Vagina (tissue), 2 donors: ENCODE measurements at places on chromosomes 1 and 21.
A peak's percentile ranks its signal among the peaks of the same experiment; 100 is the strongest.

DNA sequence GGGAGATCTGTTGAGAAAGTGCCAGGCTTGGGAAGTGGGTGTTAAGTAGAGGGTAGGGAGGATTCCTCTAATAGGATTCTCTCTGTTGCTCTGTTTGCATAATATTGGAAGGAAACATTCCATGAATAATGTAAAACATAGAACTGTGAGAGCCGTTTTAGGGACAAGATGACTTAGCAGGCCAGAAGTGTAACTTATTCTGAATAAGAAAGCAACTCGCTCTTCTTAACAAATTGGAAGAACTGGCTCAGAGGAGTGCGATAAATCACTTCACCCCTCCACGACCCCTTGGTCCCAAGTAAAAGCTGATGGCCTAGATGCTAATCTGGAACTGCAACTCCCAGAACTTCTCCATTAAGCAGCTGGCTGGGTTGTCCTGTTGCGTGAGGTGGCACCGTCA, 19.1 kb downstream of the SIM2 start:
- no peak for DNase-seq

GRCh38 chr1:17280436-17280835, 27.6 kb upstream of the PADI4 start:
- no peak for DNase-seq

DNA sequence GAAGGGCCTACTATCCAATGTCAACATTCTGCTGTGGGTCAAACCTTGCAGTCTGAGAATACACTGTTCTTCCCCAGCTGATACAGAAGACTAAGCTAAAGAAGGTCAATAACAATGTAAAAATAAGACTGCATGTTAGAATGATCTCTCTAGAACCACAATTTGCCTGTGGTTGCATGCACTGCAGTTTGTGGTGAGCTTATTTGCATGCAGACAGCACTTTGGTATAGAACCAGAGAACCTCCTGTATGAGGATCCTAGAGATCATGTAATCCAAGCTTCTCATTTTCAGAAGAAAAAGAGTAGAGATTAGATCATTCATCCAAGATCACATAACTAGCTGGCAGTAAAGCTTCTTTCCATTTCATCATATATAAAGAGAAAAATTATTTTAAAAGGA, 15.8 kb downstream of the SYNJ1 start:
- no peak for DNase-seq

DNA sequence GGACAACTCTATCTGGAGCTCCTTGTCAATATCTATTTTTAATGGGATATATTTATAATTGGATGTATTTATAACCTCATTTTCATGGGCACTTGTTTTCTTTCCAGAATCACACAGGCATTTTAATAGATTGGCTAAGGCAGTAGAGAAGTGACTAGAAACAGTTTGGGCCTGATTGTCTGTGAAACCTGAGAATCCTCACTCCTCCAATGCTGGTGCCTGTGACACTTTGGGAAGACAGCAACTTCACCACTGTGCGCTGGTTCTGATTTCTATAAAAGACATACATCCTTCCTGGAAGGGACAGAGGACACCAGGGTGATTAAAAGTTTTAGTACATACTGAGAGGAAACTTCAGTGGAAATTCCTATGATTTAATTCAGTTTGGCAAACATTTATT, 39.6 kb upstream of the RXRG start:
- DNase-seq = no peak

GRCh38 chr1:197637406-197637805, 137.9 kb downstream of the DENND1B start:
- no peak for DNase-seq

- no peak for DNase-seq
Measured at GRCh38 chr1:31683997-31684396, 19.8 kb downstream of the COL16A1 start.

DNA sequence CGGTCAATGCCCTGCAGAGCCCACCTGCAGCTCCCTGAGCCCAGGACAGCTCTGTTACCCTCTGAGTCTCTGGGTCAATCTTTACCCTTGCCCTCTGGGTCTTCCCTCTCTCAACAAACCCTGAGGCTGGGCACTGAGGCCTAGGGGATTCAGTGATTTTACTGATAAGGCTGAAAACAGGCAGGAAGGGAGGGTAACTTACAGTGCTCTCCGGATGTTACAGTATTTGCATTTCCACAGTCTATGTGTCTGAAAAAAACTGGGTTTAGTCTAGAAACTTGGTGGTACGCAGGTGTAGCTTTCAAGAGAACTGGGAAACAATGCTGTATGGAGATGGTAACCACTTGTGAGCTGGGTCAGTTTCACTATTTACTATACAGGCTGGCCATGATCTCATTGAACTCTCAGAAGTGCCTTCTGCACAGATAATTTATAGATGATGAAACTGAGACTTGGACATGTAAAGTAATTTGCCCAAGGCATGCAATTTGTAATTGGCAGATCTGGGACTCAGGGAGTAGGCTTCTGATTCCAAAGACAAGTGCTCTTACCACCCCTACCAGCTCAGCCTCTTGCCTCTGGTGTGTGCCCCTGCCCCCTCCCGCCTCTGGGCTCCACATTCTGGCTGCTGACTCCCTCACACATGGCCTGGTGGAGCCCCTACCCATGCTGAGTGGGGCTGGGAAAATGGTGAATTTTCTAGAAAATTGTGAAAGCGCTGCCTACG, 48.8 kb downstream of the TENT5C start:
- no peak for DNase-seq

GRCh38 chr1:117373932-117374331, 6.7 kb downstream of the MAN1A2 start:
- DNase-seq = no peak

DNA sequence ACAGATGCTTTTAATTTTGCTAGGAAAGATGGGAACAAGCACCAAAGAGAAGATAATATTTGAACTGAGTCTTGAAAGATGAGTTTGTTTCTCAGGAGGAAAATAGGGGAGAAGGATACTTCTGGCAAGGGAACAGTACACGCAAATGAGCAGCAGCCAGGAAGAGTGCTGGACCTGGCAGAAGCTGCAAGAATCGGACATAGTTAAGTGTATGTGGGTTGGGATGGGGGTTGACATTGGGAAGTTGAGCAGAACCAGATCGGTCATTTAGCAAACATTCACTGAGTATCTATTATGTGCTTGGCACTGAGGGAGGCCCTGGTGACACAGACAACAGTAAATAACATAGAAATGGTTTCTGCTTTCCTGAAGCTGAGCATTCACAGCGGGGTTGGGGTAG, 198.8 kb downstream of the PLPP3 start:
- DNase-seq = no peak

GRCh38 chr1:9181176-9181906, 52.4 kb upstream of the GPR157 start:
- no peak for DNase-seq

- no peak for DNase-seq
Measured at GRCh38 chr1:25771221-25772114, 28.5 kb upstream of the SELENON start.

GRCh38 chr1:180911640-180912191, 981 bp upstream of the KIAA1614 start:
- DNase-seq = no peak

GRCh38 chr1:156149374-156150332, 3.7 kb upstream of the SEMA4A start:
- DNase-seq = no peak

DNA sequence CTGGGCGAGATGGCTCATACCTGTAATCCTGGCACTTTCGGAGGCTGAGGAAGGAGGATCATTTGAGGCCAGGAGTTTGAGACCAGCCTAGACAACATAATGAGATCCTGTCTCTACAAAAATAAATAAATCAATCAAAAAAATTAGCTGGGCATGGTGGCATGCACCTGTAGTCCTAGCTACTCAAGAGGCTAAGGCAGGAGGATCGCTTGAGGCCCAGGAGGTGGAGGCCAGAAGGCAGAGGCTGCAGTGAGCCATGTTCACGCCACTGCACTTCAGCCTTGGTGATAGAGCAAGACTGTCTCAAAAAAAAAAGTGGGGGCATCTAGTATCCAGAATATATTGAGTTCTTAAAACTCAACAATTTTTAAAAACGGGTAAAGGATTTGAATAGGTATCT, 6.0 kb downstream of the TUT4 start:
- DNase-seq = no peak

GRCh38 chr1:226656601-226657277, 82.3 kb downstream of the ITPKB start:
- no peak for DNase-seq

DNA sequence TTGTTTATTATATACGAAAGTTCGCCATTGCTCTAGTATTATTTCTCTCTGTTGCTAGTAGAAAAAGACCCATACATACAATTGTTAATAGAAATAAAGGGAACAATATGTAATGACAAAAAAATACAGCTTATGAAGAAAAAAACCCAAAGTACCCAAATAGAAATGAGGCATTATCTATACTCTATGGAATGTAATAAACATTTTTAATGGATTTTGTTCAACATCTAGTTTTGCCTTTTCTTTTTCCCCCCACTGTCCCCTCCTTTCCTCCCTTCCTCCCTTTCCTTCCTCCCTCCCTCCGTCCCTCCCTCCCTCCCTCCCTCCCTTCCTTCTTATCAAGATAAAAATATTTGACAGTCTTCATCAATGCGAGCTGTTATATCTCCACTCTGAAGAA, 81.5 kb upstream of the NEK7 start:
- DNase-seq = no peak

DNA sequence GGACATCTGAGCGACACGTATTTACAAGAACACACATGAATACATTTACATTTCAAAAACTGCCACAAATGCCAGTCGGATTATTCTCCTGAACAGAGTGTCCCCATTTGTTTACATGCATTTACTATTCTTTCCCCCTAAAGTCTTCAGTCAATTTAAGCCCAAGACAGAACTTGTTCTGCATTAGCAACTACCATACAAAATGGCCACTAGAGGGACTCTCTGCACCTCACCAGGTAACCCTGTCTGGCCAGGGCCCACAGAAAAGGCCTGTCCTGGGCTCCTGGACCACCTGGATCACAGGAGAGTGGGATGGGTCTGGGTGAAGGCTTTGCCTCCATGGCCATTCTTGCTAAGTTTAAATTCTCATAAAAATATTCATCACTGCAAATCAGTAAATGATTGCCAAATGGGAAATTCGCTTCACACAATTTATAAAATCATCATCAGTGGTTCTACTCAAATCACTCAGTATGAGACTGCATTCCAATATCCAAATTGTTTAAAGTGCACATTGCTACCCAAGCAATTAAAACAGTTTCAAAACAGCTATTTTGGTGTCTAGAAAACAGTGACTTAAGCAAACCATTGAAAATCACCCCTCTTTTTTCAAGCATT, 12.5 kb upstream of the GUCA2A start:
- no peak for DNase-seq

DNA sequence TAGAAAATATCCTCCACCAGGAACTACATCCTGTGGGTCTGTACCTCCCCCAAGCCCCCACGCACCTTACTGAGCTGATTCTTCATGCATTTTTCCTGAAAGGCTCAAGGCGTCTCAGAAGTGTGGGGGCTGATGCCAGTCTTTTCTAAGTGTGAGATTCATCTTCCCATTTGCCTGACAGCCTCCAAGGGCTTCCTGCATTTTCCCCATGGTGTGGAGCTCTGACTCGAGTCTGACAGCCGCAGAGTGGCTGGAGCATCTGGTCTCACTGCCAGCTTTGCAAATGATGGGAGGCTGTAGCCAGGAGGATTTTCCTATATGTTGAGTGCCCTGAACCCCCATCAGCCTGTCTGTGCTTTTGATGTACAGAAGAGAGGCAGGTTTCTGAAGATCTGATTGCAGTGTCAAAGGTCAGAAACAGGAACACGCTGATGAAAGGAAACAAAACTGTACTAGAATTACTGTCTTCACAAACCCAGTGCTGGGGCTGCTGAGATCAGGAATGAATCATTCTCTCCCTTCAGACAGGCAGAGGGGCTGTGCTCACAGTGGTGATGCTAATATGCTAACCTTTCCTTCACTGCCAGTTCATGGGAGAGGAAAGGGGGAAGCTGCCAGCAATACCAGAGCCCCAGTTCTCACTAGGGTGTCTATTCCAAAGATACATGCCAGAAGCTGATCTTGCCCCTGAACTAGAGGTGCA, 201.5 kb upstream of the C1orf174 start:
- no peak for DNase-seq

- no peak for DNase-seq
Measured at GRCh38 chr1:151284013-151284577, 2.0 kb downstream of the ZNF687 start.

GRCh38 chr1:235008239-235008638, 120.4 kb downstream of the TOMM20 start:
- DNase-seq = no peak

GRCh38 chr1:30406996-30407864, 316.2 kb downstream of the MATN1 start:
- DNase-seq = peak; percentile 79

GRCh38 chr1:94350350-94350924, 67.8 kb upstream of the ABCD3 start:
- DNase-seq = no peak

DNA sequence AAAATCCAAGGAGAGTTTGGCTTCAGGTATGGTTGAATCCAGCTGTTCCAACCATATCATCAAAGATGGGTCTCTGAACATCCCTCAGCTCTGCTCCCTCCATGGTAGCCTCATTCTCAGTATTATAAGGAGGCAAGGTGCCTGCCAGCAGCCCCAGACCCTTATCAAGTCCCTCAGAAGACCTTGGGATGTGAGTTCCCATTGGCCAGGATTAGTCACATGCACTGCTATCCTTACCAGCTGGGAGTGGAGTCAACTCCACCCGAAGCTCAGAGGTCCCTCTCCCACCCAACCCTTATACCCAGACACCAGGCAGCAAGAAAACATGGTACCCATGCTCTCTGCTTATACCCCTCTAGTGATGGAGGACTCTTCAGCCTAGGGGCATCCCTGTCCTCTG, 153.7 kb upstream of the ZBTB40 start:
- peak; percentile 44 for DNase-seq

- DNase-seq = no peak
Measured at GRCh38 chr21:31260790-31261189, 83.3 kb downstream of the TIAM1 start.

- DNase-seq = no peak
Measured at GRCh38 chr1:199898654-199899053, 128.9 kb upstream of the NR5A2 start.

DNA sequence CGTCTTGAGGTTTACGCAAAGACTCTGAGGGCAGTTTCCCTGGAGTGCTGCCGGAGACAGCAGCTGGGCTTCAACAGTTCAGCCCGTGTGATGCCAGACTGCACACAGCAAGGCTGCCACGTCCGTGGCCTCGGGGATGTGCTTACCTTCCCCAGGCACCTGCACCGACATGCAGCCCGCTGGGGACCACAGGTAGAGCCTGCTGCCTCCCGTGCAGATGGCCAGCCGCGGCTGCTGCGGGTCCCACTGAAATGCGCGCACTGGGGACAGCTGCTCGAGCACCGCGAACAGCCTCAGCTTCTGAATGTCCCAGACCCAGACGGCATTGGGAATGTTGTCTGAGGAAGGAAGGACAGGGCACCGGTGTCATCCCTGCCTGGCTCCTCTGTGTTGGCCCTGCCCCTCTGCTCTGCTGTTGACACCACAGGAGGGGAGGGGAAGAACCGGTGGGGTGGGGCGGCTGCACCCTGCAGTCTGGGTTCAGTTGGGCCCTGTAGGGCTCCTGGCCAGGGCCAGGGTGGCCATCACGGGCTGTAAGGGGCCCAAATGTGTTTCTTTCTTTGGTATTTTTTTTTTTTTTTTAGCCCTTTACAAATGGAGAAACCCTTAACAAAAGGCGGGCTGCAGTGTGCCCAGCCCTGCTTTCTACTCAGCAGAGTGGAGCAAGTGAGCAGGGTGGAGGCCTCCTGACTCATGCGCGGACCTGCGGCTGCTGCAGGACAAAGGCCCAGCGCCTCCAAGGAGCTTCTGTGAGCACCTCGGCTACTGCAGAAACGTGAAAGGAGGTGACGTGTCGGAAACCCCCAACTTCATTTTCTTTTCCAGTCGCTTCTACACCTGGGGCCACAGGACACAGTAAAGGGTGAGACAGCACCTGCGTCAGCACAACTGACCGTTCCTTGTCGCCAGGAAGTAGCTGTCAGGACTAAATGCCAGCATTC, 6.8 kb downstream of the TPRG1L start:
- DNase-seq = no peak
